ENCODE measurements at places on chromosomes 7 and 10. TPM values are rescaled to one million over a fixed set of nuclear protein-coding genes. Genes with fewer than 3 reads are reported as not detected.

PTPRN2 gene
- 0.74 TPM for total RNA-seq

FAM25A gene
- total RNA-seq: not detected

ITGA8 gene
- total RNA-seq: not detected

DOCK4 gene
- total RNA-seq: 7.4 TPM

HTR5A gene
- total RNA-seq: not detected

METTL27 gene
- 2.9 TPM for total RNA-seq

SEC31B gene
- total RNA-seq: 1.5 TPM

CPN1 gene
- not detected for total RNA-seq

ZNF727 gene
- not detected for total RNA-seq

BAG3 gene
- total RNA-seq: 56.0 TPM

COL17A1 gene
- total RNA-seq: under 0.01 TPM

KIAA1217 gene
- 3.9 TPM for total RNA-seq

MUC12 gene
- total RNA-seq: 1.2 TPM
